ENCODE measurements at places on chromosomes 5 and 9.

DNA sequence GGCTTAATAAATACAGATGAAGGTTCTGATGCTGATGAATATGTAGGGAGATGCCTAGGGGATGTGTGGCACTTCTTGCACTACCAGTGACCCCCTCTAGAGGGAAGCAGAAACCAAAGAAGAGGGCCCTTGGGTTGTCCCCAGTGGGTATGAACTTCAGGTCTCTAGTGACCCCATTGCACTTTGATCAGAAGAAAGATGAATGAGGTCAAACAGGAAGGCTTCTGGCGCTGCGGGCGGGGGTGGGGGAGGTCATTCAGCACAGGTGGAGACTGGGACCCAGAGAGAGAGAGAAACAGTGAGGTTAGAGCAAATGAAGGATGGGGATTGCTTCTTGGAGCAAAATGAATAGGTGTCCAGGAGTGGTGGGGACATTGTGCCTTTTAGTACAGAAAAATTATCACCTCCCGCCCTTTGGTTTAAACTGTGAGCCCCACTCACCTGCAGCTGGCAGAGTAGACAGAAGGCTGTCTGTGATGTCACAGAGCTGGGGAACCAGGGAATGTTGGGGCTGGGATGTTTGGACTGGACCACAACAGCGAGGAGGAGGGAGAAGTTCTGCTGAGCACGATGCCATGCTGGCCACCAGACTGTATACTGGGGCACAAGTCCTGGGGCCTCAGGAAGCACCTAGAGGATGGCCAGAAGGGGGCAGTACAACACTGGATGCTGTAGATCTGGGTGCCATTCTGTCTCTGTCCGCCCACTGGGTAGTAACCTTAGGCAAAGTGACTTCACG, at the start of gene TEX48:
Gene TEX48 (minus strand): TSS at position 599 of the 739 bp plus-strand sequence. CDS start 10,469 bp downstream, outside the sequence.
- DNase-seq: peak; percentile 64

DNA sequence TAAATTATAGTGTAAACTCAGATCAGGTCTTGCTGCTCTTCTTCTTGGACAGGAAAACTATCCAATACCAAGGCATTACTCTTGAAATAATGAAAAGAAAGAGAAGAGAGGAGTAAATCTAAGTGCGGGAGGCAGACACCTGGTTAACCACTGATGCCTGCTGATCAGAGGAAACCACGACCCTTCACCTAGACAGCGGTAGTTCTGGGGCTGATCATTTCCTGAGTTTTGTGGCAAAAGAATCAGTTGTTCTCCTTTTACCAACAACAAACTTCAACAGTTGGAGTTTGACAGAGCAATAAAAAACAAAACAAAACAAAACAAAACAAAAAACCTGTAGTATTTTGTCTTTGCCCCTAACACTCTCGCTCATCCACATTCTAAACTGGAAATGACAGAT, 3.0 kb downstream of the RLN1 start:
- DNase-seq: no peak

DNA sequence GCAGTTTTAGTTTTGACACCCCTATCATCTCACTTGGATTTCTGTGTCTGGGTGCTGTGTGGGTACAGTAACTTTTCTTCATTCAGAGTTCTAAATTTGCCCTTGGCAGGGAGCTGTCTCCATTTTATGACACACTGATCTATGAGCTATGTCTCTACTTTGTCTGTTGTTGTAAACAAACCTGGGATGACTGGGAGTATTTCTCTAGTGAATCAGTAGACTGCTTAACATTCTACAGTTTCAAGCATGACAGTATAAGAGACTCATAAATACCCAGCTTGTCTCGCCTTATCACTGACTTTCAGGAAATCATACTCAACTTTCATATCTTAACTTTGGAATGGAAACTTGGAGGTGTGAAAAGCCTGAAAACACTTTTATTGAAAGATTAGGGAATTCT, 212.1 kb upstream of the NUDT12 start:
- no peak for DNase-seq

DNA sequence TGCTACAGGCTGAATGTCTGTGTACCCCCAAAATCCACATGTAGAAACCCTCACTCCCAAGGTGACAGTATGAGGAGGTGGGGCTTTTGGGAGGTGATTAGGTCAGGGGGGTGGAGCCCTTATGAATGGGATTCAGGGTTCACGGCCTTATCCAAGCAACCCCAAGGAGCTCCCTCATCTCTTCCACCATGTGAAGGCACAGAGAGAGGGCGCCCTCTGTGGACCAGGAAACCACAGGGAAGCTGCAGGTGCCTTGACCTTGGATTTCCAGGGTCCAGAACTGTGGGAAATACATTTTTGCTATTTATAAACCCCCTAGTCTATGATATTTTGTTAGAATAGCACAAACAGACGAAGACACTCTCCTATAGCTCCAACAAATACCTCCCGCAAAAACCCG, 53.6 kb upstream of the IRX2 start:
- DNase-seq: no peak

- DNase-seq: peak; percentile 59
These were observed 4.8 kb downstream of the LHX2 start for GRCh38 chr9:124016175-124017050.

DNA sequence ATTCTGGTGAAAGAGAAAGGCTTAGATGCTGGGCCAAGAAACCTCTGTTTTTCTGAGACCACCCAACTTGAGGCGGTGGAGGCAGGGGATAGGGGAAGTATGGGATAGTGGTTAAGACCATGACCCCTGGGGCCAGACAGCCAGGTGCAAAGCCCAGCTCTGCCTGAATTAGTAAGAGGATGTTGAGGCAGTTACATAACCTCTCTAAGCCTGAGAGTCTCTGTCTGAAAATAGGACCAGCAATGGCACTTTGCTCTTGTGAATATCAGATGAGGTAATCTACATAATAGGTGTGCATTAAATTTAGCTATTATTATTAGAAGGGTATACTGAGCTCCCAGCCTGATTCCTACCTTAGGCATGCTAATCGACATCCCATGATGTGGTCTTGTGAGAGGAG, 68.2 kb downstream of the DOCK2 start:
- peak; percentile 11 for DNase-seq

DNA sequence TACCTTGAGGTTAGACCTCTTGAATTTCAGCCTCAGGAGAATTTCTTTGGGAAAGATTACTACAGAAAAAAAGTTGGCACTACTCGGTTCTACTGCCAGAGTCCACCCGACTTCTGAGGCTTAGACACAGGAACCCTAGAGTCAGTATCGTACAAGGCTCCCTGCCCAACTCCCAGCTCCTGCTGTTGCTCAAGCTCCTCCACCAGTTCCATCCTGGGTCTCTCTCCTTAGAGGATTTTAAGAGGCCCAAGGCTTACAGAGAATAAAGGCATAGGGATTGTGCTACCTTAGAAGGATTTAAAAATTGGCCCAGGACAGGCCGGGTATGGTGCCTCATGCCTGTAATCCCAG, 29.0 kb upstream of the SSBP2 start:
- DNase-seq: no peak

GRCh38 chr9:28207657-28208056, 634.4 kb upstream of the C9orf72 start:
- no peak for DNase-seq

GRCh38 chr5:1130218-1130946, 18.5 kb upstream of the SLC12A7 start:
- DNase-seq: no peak

DNA sequence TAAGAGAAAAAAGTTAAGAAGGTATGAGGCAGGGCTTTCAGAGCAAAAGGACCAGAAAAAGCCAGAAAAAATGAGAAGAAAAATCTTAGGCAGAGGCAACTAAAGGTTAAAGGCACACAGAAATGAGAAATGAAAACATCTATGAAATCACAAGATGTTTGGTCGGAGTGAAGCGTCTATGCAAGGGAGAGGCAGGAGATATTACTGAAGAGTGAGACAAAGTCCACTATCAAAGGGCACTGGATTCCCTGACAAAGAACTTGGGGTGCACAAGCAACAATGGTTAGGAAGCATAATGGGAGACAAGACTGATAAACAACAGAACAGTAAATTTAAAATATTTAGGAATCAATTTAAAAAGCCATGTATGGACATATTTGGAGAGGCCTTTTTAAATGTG, 16.9 kb downstream of the PANK3 start:
- DNase-seq: no peak

- DNase-seq: peak; percentile 82
These were observed 143.0 kb upstream of the ADRA1B start for GRCh38 chr5:159773062-159773924.

- no peak for DNase-seq
These were observed 33.5 kb upstream of the ADAM19 start for GRCh38 chr5:157608972-157609565.

DNA sequence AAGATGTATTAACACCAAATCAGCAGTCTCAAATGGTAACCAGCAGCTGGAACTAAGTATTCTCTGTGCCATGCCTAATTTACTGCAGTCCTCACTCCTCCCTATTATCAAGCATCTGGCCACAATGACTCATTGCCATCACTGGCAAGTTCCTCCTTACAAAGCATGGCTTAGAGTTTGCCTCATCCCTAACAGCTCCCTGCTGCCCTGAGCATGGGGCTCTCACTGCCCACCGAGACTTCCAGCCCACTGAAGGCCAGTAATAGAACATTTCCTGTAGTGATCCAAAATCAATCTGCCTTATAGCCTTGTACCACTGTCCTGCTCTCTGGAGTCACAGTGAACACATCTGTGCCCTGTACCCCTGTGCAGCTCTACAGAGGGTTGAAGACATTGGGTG, 211.9 kb upstream of the TRIM32 start:
- no peak for DNase-seq

- DNase-seq: no peak
These were observed 59.1 kb upstream of the TLR4 start for GRCh38 chr9:117644932-117645636.

GRCh38 chr9:82797534-82797933, 265.4 kb downstream of the RASEF start:
- DNase-seq: no peak

GRCh38 chr9:135898634-135899407, 8.5 kb downstream of the CAMSAP1 start:
- no peak for DNase-seq

DNA sequence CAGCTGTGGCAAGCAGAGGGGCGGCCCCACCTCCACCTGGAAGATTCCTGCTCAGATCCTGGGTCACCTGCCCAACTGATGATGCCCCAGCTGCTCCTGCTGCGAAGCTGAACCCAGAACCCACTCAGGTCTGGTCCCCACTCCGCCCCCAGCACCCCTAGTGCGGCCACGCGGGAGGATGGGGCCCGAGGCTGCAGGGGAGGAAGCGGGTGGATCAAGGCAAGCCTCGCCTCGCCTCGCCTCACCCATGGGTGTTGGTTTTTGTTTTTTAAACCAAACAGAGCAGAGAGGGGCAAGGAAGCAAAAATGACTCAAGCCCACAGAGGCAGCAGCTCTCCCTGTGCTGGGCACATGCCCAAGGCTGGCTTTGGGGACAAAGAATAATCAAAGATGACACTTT, 23.2 kb downstream of the ABO start:
- DNase-seq: no peak

DNA sequence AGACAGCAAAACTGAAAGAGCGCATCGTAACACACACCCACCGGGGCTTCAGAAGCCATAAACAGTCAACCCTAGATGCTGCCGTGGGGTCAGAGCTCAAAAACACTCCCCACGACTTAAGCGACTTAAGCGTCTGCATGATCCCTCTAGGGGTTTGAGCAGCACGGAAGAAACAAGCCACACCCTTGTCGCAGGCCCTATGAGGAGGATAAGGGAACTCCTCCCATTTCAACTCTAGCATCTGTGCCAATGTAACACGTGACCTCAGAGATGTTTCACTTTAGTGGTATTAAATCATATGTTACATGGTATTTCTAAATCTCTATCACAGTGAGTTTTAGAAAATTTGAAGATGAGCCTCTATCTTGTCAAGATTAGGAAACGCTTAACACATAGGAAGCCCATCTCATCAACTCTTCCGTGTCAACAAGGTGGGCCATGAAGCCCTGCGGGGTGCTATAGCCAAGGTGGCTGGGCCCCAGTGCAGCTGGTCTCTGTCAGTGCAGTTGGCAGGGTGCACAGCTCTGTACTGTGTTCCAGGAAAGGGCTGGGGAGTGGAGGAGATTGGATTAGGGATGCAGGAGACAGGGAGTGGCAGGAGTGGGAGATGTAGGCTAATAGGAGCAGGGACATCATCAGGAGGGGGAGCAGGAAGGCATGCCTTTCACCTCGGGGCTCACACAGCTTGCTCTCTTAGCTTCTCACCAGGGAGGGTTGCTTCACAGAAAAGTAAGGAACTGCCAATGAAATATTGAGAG, 33.1 kb downstream of the ZCCHC9 start:
- no peak for DNase-seq

GRCh38 chr9:124280176-124280691, 22.5 kb downstream of the NEK6 start:
- no peak for DNase-seq

Data from GM20000 (cell line).